ENCODE measurements at places on chromosomes 12 and 14. TPM values are rescaled to one million over a fixed set of nuclear protein-coding genes. Genes with fewer than 3 reads are reported as not detected.

The GPX2 gene
- polyA plus RNA-seq = 1.5 TPM

The CFL2 gene
- polyA plus RNA-seq = 82.4 TPM

The C12orf75 gene
- polyA plus RNA-seq = 97.2 TPM

The LIN7A gene
- polyA plus RNA-seq = 20.1 TPM

The BRI3BP gene
- 11.1 TPM for polyA plus RNA-seq

The ARMH4 gene
- polyA plus RNA-seq = 75.5 TPM

The ESR2 gene
- polyA plus RNA-seq = 0.51 TPM

The PLCZ1 gene
- polyA plus RNA-seq = 1.7 TPM

The POTEG gene
- polyA plus RNA-seq = 0.07 TPM

The ARHGAP9 gene
- 2.6 TPM for polyA plus RNA-seq

The KLRC4 gene
- 0.21 TPM for polyA plus RNA-seq

The TAC3 gene
- 4.5 TPM for polyA plus RNA-seq

The PAH gene
- 44.5 TPM for polyA plus RNA-seq

The AMN gene
- 22.6 TPM for polyA plus RNA-seq

The KITLG gene
- 29.6 TPM for polyA plus RNA-seq

The INSM2 gene
- polyA plus RNA-seq = 0.09 TPM

The CNTN1 gene
- polyA plus RNA-seq = 44.6 TPM

The JAG2 gene
- polyA plus RNA-seq = 7.3 TPM

The RIMBP2 gene
- 17.8 TPM for polyA plus RNA-seq

The ETFRF1 gene
- polyA plus RNA-seq = 42.6 TPM

The SPTSSA gene
- 40.6 TPM for polyA plus RNA-seq

The PTPRO gene
- polyA plus RNA-seq = 198 TPM

The DEGS2 gene
- 9.6 TPM for polyA plus RNA-seq

The ZNF10 gene
- 24.8 TPM for polyA plus RNA-seq

The C12orf54 gene
- polyA plus RNA-seq = 0.50 TPM

The OR4E2 gene
- 0.03 TPM for polyA plus RNA-seq

The LHX5 gene
- not detected for polyA plus RNA-seq

The LALBA gene
- not detected for polyA plus RNA-seq

The SPRING1 gene
- 39.9 TPM for polyA plus RNA-seq

The EXOC3L4 gene
- 1.5 TPM for polyA plus RNA-seq

The CIROP gene
- not detected for polyA plus RNA-seq

The AQP5 gene
- polyA plus RNA-seq = 1.7 TPM

The USP44 gene
- 2.4 TPM for polyA plus RNA-seq

The NINJ2 gene
- polyA plus RNA-seq = 0.93 TPM

The BBOF1 gene
- polyA plus RNA-seq = 12.9 TPM

The CLEC4D gene
- 0.30 TPM for polyA plus RNA-seq

The PTPRB gene
- 23.2 TPM for polyA plus RNA-seq

The CKAP4 gene
- 125 TPM for polyA plus RNA-seq

The TAS2R9 gene
- polyA plus RNA-seq = not detected

The CLEC6A gene
- 0.08 TPM for polyA plus RNA-seq

The TSPAN8 gene
- 45.3 TPM for polyA plus RNA-seq

The ACVRL1 gene
- polyA plus RNA-seq = 37.8 TPM

The TAS2R30 gene
- not detected for polyA plus RNA-seq

The KCNJ8 gene
- 20.4 TPM for polyA plus RNA-seq

The SMOC1 gene
- 1.9 TPM for polyA plus RNA-seq

The NANOG gene
- polyA plus RNA-seq = 0.08 TPM

The DBX2 gene
- 0.10 TPM for polyA plus RNA-seq

Measured in right renal pelvis (tissue), 4 donors.